ENCODE measurements at places on chromosomes 3 and 15.

DNA sequence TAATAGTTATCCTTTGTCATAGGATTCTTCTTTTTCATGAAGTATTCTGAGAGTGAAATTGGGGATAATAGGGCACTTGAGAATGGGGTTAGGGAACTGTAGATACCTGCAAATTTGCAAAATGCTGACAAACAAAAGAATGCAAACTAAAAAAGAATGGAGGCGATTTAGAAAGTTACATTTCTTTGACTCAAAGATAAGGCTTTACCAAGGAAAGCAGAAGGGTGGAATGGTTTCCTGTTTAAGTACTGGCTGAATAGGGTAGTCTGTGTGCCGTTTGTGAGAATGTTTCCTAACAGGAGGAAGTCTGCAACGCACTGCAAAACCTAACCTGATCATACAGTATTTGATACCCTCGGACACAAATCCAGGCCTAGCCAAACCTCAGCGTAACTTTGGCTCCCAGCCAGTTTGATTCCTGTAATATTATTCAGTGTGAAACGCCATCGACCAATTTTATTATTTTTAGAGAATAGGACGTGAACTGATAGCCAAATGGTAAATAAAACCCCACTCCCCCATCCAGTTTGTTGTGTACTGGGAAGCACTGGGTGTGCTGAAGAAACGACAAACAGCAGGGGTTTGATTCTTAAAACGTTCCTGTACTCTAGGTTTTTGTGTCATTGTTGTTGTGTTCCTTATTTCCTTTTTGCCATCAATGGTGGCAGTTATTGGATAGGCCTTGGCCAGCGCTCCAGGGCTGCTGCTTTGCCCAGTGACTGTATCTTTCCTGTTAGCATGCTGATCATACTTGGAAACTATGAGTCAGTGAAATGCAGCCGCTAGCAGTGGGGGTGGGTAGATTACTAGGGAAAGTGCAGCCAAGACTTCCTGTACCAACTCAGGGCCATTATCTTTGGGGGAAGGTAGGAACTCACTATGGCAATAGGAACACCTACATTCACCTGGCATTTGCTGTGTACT, 148.0 kb upstream of the TBL1XR1 start:
- peak; percentile 63 for DNase-seq

- DNase-seq = no peak
Observed at GRCh38 chr3:3160826-3161225, 18.7 kb downstream of the CRBN start.

DNA sequence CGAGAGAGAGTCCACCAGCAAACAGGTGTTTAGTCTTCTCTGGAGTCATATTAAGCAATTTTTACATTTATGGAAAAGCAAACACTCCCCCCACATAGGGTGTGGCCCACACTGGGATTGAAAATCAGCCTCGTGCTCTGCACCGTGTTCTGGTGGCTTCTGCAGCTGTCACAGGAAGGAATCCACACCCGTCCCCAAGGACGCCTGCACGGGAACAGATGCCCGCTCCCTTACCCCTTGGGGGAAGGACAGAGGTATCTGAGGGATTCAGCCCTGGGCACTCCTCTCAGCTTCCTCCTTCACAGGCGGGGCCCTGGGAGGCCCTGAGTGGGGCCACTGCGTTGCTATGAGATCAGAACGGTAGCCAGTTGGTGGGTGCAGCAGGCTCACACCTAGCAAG, 27.8 kb downstream of the LIPC start:
- no peak for DNase-seq

- no peak for DNase-seq
Observed at GRCh38 chr3:121651684-121652083, 9.0 kb downstream of the HCLS1 start.

DNA sequence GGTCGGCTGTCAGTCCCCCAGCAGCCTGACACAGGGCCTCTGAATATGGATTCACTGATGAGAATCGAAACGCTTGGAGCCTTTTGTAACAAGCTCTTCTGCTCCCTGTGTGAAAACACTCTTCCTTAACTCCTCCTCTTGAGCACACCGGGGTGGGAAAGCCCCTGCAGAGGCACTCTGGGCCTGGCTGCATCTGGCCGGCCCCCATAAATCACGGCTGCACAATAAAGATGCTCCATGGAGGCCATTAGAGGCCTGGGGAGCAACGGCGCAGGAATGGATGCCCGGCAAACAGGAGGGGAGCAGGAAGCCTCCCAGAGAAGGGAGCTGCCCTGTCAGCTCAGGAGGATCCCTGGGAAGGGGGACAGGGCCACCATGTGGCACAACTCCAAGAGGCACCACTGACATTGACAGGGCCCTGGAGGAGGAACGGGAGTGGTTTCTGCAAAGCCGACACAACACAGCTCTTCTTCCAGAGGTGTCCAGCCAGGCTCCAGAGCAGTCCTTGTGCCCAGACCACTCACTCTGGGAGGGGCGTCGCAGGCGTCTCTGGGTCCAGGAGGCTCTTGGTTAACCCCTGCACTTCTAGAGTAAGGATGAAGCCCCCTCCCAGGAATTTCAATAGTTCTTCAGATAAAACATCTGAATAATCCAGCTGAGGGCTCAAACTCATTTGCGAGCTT, 509.3 kb upstream of the PPP2R3A start:
- no peak for DNase-seq

DNA sequence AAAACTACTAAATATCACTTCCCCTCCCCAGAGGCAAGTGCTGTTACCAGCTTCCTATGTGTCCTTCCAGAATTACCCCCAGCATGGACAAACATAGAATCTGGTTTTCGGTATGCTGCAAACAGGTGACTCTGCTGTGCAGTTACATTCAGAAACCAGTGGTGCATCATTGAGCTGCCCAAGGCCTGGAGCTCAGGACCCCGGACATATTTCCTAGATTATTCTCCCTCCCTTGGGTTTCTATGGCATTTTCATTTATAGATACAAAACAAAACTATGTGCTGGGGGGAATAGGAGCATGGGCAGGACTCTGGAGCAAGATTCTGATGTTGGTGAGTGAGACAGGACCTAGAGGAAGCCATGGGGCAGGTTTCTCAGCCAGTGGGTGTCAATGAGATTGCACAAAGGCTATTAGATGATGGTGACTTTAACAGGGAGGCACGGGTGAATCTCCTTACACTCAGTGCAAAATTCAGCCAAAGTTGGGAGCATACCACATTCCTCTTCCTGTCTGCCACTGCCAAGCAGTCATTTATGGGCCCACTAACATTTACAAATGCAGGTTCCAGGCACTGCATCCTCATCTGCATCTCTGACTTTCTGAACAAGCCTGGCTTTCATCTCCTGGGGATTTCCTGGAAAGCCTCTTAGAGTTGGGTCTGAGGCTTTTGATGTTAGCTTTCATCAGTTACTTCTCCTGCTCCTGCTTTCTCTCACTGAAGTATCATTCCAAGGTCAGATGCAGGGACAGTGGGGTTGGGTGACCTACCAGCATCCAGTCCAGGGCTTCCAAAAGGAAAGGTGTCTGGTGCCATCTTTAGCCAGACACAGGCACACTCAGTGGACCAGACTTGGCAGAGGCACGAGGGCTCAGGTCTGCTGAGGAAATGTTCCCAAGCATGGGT, 44.5 kb downstream of the CMTM7 start:
- no peak for DNase-seq

DNA sequence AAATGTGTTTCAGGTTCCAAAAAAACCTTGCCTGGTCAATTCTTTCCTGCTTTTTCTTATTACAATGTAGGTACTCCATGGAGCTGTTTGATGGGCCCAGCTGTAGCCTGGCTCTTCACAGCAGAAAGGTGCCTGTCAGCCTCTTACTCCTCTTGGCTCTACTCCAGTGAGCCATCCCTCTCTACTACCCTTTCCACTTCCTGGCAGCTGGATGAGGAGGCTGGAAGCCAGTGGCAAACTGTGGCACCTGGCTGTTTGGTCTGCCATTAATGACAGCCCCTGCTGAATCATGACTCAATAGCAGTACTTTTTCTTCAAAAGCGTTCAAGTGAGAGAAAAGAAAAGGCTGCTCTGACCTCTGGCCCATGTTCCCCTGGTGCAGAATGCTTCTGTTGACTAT, 618.1 kb downstream of the PYDC2 start:
- no peak for DNase-seq

DNA sequence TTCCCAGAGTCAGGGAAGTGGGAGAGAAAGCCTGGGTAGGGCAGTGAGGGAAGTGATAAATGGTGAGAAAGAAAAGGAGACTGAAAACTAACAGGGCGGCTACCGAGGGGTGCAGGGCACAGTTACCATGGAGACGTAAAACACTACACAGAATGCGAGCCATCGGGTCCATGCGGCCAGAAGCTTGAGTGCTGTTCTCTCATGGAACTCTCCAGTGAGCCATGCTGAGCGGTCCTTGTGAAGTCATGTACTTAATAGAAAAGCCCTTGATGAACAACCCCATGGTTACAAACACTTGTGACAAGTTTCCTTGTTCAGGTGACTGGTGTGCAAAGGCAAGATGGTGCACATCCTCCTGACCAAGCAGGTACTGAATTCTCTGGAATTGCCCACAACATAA, 3.7 kb upstream of the PLA2G4F start:
- no peak for DNase-seq

DNA sequence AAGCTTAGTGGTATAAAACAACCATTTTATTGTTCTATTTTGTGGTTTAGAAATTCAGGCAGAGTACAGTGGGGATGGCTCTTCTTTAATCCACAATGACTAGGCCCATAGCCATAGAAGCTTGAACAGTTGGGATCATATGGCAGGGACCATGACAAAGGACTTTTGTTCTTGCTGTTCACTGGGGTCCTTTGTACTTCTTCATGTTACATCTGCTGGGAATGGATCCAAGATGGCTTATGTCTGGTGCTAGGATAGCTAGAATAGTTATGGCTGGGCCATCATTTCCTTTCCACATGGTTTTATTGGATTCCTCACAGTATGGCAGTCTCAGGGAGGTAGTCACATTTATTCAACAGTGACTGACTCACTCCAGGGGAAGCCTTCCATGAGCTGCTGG, 427.9 kb upstream of the AGTR1 start:
- DNase-seq = no peak

GRCh38 chr15:79689030-79689429, 207.8 kb downstream of the MTHFS start:
- DNase-seq = no peak

DNA sequence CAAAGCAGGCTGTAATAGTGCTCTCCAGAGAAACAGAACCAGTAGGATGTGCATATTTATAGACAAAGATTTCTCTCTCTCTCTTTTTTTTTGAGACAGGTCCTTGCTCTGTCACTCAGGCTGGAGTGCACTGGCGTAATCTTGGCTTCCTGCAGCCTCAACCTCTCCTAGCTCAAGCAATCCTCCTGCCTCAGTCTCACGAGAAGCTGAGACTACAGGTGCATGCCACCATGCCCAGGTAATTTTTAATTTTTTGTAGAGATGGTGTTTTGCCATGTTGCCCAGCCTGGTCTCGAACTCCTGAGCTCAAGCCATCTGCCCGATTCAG, 67.1 kb upstream of the CHD2 start:
- DNase-seq = no peak

GRCh38 chr15:66496951-66497501, 536 bp downstream of the SNAPC5 start:
- peak; percentile 15 for DNase-seq

- DNase-seq = no peak
Observed at GRCh38 chr3:98977520-98977919, 76.0 kb upstream of the DCBLD2 start.

DNA sequence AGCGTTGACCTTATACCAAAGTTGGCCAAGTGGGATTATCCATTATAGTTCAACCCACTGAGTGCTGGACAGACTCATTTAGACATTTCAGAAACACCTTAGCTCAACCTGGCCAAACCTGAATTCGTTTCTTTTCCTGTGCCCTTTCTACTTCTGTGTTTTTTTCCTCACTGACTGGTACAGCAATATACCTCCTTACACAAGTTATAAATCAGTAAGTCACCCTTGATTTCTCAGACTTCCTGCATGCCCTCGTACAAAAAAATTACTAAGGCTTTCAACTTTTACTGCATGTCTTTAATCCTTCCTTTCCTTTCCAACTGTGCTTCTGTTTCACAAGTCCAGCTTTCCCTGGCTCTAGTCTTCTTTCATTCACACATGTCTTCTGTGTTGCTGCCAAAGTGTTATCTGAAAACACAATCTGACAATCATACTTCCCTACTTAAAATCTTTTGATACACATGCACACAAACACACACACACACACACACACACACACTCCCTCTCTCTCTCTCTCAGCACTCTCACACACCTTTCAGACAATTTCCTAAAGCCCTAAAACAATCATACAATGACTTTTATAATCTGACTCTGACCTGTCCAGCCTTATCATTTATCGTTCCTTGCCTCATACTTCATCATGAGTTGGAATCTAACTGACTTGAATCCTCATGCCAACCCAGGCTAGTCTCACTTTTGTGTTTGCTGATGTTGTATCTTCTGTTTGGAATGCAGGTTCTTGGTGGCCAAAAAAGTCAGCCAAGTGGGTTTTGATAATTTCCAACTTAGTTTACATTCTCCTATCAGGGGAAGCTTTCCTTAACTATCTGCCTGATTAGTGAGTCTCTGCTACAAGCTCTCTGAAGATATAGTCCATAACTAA, 436.4 kb downstream of the NAALADL2 start:
- no peak for DNase-seq

- DNase-seq = no peak
Observed at GRCh38 chr15:70875001-70875782, 17.0 kb downstream of the THAP10 start.

GRCh38 chr3:25033407-25034029, 394.5 kb upstream of the RARB start:
- DNase-seq = peak; percentile 4

DNA sequence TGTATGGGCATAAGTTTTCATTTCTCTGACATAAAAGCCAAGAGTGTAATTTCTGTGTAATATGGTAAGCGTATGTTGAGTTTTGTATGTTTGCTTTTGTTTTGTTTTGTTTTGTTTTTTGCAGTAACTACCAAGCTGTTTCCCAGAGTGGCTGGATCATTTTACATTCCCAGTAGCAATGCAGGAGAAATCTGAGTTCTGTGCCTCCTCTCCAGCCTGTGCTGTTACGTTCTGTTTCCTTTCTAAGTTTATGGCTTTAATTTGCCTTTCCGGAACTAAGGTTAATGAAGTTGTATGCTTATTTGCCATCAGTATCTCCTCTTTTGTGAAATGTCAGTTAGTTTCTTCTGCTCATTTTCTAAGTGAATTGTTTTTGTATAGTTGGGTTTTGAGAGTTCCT, 307.8 kb downstream of the GABRG3 start:
- DNase-seq = no peak

- no peak for DNase-seq
Observed at GRCh38 chr3:54032598-54032997, 89.8 kb upstream of the CACNA2D3 start.

GRCh38 chr15:77607111-77607893, 25.4 kb downstream of the LINGO1 start:
- no peak for DNase-seq

DNA sequence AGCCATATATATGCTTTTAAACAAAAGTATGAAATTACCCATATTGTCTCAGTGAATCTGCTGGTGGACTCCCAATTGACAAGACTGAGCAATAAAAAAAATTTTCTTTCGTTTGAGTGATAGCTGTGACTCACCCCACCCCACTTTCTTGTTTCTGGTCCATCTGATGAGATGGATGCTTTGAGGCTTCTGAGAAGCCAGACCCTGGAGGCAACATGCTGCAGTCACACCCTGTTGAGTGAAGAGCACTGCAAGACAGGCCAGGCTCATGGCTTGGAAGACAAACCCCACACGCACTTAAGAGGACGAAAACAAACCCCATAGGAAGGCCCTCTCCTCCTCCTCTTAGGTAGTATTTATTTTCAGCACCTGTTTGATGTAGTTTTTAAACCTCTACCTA, 276.0 kb upstream of the TTC14 start:
- DNase-seq = no peak

- no peak for DNase-seq
Observed at GRCh38 chr15:69131362-69132220, 28.8 kb upstream of the GLCE start.
